ENCODE measurements at places on chromosomes 3 and 15.

DNA sequence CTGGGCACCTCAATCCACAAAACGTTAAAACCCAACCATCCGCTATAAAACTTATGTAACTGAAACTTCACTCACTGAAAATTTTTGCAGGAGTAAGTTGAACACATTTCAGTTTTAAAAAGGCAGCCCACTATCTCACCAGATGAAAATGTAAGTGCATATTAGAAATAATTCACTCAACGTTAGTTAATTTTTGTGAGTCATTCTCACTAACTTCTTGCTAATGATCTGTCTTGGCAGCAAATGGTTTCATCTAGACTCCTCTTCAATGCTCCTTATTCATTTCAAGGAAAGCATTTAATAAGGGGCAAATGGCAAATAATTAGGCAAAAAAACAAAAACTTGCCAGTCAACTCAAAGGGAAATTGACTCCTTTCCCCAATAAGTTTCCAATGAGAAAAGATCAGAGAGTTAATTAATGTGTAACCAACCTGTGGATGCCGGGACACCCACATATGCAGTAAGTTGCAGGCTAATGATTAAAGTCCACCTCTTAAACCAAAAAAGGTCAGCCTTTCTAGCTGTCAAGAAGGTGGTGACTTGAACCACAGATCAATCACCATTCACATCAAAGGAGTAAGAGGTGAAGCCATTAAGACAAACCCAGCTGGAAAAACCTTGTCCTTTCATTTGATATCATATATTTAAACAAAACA, 22.9 kb upstream of the PRICKLE2 start:
- no peak for DNase-seq

DNA sequence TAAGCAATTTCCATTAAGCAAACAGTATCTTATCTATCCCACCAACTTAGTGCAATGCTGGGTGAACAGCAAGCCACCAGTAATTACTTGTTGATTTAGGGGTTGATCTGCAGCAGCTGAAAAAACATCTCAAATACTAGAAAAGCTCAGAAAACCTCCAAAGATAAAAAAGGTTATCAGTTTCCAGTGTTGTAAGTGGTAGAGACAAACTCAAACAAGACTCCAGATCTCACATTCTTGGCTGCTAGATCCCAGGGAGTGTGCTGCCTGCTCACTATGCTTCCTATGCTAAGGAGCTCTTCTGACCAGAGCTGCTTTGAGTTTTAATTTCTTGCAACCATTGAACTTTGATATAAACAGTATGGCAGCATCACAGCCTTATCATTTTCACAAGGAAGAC, 11.3 kb downstream of the B3GALNT1 start:
- no peak for DNase-seq

GRCh38 chr3:66629982-66630368, 129.2 kb upstream of the LRIG1 start:
- no peak for DNase-seq

GRCh38 chr3:133361011-133361410, 38.8 kb upstream of the BFSP2 start:
- DNase-seq = no peak

DNA sequence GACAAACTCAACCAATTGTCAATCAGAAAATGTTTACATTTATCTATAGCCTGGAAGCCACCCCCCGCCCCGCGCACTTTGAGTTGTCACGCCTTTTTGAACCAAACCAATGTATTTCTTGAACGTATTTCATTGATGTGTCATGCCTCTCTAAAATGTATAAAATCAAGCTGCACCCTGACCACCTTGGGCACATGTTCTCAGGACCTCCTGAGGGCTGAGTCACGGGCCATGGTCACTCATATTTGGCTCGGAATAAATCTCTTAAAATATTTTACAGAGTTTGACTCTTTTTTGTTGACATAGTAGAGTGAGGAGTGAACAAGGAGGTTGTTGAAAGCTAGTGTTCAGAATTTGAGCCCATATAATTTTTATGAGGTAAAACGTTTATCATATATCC, 6.5 kb downstream of the MCTP2 start:
- no peak for DNase-seq

DNA sequence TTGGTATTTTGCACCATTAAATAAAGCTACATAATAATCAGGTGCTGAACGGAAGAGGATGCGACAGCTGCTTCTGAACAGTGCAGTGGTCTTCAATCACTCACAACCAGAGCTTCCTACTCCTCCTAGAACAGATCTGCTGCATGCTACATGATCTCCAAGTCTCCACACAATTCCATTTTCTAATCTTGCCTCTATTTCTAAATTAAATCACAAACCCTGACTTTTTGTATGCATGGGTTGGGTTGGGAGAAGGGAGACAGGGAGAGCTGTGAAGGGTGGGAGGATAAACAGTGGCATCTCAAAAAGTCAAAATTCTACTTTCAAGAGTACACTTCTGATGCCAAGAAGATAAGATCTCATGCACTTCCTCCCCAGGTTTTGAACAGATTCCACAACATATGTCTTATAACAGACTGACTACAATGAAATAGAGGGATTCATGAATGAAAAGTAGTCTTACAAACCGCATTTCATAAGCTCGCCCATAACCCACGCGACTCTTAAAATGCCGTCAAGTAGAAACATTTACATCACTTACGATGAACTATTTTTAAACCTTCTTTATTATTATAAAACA, 57.2 kb downstream of the CHSY1 start:
- DNase-seq = no peak

GRCh38 chr3:157920822-157921700, 185.2 kb downstream of the SHOX2 start:
- no peak for DNase-seq

- no peak for DNase-seq
Observed at GRCh38 chr3:51375571-51375970, 9.5 kb upstream of the MANF start.

GRCh38 chr3:355622-356021, 159.1 kb downstream of the CHL1 start:
- DNase-seq = no peak

DNA sequence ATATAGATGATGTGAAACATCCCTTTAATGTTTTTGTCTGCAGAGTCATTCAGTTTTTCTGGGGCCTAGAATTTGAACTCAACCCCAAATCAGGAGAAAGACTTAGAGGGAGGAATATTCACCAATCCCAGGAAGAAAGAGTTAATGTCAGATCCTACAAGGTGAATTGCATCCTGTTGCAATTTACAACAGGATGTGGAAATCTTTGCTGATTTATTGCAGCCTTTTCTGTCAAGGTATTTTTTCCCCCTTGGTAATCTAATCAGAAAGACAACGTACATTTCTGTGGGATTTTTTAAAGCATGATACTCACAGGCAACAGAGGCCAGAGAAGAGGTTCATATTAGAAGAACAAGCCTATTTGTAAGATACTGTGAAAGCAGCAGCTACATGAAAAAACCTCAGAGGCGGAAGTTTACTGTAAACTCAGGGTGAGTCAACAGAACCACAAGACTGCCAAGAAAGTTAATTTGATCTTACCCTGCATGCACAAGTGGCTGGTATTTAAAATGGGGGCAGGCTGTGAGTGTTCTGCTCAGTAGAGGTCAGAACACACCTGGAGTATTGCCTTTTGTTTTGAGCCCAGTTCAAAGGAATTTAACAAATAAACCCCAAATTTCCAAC, 531.9 kb downstream of the AGBL1 start:
- peak; percentile 52 for DNase-seq

GRCh38 chr3:5731100-5731499, 543.6 kb downstream of the EDEM1 start:
- DNase-seq = no peak

DNA sequence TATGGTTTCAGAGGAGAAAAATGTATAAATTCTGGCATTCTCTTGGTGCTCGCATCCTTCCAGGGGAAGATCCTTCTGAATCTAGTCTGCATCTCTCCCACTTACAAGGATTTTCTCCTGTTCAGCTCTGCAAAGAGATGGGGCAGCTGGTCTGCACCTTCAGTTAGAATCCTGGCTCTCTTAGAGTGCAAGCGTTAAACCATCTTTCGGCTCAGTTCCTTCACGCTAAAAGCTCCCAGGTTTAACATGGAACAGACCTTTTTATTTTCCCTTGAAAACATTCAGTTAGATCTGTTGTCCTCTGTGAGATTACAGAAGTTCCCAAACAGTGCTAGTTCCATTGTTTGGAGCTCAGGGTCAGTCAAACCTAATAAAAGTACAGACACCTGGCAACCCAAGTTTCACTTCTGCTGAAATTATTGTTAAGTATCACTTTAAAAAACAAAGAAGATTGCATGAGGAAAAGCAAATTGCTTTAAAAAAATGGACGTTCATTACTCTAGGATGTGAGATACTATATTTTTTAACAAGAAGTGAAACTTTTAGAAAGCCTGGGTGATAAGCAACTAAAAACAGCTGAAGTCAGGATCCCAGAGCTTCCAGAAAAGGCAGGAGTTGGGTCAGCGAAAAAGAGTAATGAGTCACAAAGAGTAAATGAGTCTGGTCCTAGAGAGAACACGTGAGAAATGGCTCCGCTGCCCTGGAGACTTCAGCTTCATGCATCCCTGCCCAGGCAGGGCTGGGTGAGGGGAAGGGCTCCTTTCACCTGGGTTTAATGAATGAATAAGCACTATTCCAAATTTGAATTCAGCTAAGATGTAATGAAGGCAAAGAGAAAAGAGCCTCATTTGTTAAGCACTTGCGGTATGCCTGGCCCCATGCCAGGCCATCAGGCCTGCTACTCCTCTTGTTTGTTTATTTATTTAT, 63.3 kb downstream of the ABTB1 start:
- no peak for DNase-seq

DNA sequence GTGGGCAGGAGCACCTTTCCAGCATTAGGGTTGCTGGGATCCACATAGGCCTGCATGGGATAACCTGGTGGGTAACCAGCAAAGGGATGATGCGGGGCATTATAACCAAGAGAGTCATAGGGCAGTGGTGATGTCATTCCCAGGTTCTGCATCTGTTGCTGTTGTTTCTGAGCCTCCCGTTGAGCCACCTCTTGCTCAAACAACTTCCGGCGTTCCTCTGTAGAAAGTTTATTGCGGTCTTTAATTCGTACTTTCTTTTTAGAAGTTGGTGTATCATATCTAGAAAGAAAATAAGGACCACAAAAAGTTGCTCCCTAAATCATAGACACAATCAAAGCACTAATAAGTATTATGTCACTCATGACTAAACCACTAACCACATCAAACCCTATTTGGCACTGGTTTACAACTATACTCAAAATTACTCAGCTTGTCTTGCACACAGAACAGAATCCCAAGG, 77.8 kb downstream of the NBEAL2 start:
- DNase-seq = peak; percentile 70

DNA sequence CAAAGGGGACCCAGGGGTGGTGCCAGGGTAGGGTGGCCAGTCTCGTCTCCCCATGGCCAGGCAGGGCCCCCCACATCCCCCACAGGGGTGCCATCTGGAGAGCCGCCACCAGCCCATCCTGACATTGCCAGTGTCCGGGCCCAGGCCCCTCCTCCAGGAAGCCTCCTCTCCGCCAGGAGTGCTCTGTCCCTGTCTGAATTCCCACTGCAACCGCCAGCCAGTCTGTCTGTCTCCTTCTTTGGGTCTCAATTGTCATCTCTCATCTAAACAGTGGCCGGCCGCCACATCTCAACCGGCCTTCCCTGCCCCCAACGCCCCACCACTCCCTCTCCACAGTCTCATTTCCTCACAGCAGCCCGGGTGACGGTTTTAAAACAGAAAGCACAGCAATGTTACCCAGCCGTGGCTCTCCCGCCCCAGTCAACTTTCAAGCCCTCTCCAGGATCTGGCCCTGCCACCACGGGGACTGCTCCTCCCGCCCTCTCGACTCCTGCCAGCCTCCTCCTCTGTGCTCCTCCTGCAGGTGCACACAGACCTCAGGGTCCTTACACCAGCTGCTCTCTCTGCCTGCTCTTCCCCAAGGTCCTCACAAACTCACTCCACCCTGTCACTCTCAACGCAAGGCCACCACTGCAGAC, 57.0 kb downstream of the IQSEC1 start:
- DNase-seq = peak; percentile 71

DNA sequence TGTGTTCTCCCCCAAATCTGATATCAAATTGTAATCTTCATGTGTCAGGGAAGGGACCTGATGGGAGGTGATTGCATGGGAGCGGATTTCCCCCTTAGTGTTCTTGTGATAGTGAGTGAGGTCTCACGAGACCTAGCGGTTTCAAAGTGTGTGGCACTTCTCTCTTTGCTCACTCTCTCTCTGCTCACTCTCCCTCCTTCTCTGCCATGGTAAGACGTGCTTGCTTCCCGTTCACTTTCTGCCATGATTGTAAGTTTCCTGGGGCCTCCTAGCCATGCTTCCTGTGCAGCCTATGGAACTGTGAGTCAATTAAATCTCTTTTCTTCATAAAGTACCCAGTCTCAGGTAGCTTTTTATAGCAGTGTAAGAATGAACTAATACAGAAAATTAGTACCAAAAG, 30.6 kb upstream of the OR5H6 start:
- no peak for DNase-seq

DNA sequence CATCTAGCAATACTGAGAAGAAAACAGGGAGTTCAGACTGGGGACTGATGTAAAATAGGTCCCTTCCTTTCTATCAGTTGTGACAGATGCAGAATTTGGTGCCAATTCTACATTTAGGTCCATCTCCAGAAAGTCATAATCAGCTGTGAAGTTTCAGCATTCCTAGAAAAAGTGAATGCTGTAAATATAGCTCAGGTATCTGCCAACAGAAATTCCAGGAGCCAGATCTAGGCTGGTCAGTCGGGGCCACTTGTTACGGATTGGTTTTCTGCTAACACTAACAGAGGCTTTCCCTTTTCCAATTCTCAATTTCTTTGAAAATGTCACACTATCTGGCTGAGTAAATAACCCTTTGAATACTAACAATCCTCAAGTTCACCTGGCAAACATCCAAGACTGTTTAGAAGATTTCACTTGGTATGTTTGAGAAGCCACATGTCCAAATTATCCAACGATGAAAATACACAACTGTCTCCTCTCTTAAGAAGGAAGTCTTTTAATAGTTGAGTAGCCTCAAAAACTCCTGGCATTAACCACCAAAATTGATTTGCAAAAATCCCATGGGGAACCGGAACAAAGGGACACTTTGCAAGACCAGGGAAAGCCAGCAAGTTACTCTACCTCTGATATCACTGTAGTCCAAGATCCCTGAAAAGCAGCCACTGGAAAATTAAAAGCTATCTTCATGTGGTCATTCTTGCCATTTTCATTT, 222.3 kb downstream of the ZMAT3 start:
- DNase-seq = no peak

GRCh38 chr3:53223025-53223424, 32.8 kb downstream of the TKT start:
- DNase-seq = no peak

DNA sequence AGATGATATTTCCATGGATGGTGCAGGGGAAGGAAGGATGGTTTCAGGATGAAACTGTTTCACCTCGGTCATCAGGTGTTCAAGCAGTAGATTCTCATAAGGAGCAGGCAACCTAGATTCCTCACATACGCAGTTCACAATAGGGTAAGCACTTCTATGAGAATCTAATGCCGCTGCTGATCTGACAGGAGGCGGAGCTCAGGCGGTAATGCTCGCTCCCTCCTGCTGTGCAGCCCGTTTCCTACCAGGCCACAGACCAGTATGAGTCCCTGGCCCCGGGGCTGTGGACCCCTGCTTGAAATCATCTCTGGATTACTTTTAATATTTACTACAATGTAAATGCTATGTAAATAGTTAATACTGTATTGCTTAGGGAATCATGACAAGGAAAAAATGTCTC, 241.8 kb downstream of the ROBO2 start:
- DNase-seq = no peak

- no peak for DNase-seq
Observed at GRCh38 chr3:49401766-49402165, 10.0 kb downstream of the RHOA start.

Data from CD4-positive, alpha-beta T cell treated with Interleukin-12 subunit alpha and Interleukin-12 subunit beta, for 1 hour (primary cell).